Endothelial cell of umbilical vein (primary cell): ENCODE measurements at places on chromosomes 3 and 15. TPM values are rescaled to one million over a fixed set of nuclear protein-coding genes. Genes with fewer than 3 reads are reported as not detected.

DNA sequence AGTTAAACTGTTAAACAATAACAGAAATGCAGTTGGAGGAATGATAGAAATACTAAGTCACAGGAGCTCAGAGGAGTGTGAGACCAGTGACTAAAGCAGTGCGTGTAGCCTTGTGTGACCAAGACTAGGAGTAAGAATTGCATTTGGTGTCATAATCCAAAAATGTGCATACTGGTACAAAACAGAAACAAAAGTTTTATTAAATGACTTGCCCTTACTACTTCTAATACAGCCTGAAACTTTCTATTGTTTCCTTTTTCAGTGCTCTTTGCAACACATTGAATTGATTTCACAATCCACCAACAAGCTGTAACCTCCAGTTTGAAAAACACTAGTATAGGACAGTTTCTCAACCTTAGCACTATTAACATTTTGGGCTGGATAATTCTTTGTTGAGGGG is 17.1 kb downstream of the SNX1 start:
- DNase-seq = no peak

- peak; percentile 84 for DNase-seq
These were observed at the start of gene IGF2BP2 for GRCh38 chr3:185825006-185825638. TSS of gene IGF2BP2 (minus strand) at chr3:185825042. CDS start at chr3:185824960, 82 bp downstream.

DNA sequence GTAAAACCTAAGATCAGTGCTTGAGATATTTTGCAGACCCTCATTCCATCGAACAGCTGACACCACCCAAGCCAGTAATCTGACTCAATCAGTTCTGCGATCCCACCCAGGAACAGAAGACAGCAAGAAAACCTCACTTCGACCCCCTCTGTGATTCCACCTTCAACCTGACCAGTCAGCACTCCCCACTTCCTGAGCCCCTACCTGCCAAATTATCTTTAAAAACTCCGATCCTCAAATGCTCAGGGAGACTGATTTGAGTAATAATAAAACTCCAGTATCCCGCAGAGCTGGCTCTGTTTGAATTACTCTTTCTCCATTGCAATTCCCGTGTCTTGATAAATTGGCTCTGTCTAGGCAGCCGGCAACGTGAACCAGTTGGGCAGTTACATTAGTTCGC is 25.7 kb upstream of the CLDN16 start:
- no peak for DNase-seq

DNA sequence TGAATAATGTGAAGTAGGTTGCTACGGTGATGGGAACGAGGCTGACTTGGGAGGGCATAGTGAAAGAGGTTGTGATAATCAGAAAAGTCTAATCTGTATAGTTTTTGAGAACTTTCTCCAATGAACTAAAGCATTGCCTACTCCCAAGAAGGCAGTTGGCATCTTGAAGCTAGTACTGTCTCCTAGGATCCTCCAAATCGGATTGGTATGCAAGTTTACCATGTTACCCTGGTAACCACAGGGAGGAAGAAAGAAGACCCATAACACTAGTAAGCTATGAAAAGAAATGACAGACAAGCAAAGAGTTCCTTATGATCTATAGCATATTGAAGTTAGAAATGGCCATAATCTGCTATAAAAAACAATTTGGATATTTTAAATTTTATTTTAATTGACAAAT is 127.2 kb upstream of the SYNPR start:
- DNase-seq = no peak

GRCh38 chr15:58517682-58518525 is 86.1 kb downstream of the LIPC start:
- no peak for DNase-seq

- DNase-seq = peak; percentile 71
These were observed 1.5 kb downstream of the SNRPN start for GRCh38 chr15:24956111-24956838.

GRCh38 chr15:33742306-33742705 is 226.0 kb upstream of the CHRM5 start:
- DNase-seq = no peak

DNA sequence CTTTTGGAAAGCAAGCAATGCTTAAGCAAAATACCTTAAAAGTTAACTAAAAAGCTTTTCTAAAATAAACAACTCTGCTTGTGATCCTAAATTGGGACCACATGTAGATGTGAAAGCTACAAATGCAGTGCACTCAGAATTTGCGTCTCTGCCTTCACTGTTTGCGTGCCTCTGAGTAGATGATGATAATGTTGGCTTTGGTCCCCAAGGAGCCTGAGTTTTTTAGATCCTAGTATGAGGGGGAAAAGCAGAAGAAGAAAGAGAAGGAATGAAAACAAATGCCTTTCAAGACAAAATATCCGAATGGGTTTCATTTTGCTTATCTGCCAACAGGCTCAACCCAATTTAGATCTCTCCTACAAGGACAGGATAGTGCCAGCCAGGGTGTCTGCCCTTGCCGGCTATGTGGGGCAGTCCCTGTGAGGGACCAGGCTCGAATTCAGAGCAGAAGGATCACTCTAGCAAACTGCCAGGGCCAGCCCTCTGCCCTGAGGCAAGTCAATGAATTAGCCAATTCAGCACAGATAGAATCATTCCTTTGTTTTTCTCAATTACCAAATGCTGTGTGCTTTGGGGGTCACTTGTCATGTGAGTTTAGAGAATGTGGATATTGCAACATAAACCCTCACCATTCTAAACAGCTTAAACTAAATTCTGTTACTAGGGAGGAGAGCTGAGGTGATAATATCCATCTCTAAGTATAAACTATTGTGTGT is 28.5 kb downstream of the SCG5 start:
- DNase-seq = no peak

DNA sequence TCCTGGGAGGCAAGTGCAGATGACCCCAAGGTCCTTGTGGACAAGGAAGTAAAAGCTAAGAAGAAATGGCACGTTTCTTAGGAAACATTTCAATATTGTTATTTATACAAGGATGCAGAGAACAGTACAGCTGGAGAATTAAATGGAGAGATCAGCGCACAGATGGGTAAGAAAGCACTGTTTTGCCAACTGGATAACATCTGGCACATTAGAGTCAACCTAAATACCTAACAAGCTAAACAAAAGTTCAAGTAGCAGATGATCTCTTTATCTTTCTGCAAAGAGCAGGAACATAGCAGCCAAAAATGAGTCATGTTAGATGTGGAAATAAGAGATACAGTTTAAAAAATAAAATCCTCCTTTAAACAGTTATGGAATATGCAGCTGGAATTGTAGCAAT is 15.7 kb upstream of the DPPA4 start:
- DNase-seq = no peak

DNA sequence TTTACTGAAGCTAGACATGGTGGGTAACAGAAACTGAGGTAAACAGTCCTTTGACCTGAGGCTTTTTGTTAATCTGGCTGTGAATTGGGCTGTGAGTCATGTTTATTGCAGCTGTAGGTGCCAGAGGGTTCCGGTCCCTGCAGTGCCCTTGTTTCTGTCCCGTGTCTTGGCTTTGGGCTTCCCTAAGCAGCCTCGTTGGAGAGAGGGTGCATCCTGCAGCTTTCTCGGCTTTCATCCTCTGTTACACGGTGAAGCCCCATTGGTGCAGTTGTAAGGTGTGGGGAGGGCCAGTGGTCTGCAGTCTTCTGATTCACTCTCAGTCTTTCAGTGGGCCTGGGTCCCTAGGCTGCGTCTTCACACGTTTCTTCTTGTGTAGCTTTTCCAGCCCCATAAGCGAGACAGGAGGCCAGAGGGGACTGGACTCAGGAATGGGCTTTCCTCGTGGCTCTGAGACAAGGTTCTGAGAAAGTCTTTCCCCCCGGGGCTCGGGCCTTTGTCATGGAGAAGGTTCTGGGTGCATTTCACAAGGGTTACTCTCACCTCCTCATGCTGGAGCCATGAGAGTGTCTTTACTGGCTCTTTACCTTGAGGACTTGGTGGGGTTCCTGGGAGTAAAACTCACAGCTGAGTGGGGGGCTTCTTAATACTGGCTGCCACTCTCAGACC is 33.1 kb downstream of the ASB7 start:
- DNase-seq = peak; percentile 25

DNA sequence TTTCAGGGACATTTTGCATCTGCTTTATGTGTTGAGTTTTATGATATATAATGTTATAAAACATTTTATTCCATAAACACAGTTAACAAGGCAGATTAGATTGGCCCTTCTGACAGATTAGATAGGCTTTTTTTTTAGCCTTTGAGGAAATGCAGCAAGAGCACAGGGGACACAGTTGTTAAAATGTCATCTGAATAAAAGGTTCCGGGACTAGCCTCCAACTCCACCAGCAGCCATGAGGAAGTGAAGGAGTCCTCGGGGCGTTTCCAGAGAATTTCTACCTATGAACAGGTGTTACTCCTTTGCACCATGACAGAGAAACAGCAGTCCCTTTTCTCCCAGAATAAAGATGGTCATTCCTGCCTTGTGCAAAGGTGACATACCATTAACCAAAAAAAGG is 167.8 kb upstream of the KBTBD8 start:
- no peak for DNase-seq

- DNase-seq = peak; percentile 37
These were observed 190.8 kb downstream of the XXYLT1 start for GRCh38 chr3:195080125-195080524.

DNA sequence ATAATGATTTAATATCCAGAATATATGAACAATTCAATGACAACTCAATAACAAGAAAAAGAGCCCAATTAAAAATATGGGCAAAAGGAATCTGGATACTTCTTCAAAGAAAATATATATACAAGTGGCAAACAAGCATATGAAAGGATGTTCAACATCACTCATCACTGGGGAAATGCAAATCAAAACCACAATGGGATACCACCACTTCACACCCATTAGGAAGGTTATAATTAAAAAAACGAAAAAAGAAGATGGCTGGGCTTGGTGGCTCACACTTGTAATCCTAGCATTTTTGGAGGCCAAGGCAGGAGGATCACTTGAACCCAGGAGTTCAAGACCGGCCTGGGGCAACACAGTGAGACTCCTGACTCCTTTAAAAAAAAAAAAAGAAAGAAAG is 4.1 kb downstream of the CCDC12 start:
- DNase-seq = no peak

DNA sequence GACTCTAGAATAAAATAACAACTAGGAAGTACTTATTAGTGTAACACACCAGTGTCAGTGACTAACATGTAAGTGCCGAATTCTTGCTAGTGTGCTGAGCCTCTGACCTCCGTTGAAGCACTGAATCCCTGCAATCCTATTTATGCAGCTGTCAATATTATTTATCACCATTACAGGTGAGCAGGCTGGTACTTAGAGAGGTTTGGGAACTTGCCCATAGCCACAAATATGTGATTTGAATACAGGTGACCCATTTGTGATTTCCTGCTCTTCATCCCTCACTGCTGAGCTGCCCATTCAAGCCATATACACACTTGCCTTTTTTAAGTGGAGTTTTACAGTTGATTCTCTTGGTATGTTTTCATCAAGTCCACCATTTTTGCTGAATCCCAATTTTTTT is 12.2 kb downstream of the EIF4E3 start:
- DNase-seq = no peak

GRCh38 chr3:161939918-161940620 is 443.5 kb downstream of the OTOL1 start:
- no peak for DNase-seq

GRCh38 chr15:58329781-58330671 is 101.8 kb upstream of the LIPC start:
- DNase-seq = no peak

Gene MESP2
- total RNA-seq = 0.42 TPM in 1 of 2 replicates, not detected in the other

Gene TTC21A
- 6.3 and 7.8 TPM in 2 replicates for total RNA-seq

Gene RARB
- total RNA-seq = 19.3 and 23.4 TPM in 2 replicates

Gene CCDC33
- not detected in 2 replicates for total RNA-seq

Gene GOLGA8G
- total RNA-seq = not detected in 2 replicates

Gene C3orf20
- not detected in 2 replicates for total RNA-seq

Gene TEX9
- total RNA-seq = 1.7 and 2.5 TPM in 2 replicates

Gene STRIT1
- total RNA-seq = not detected in 2 replicates

Gene GABRR3
- total RNA-seq = not detected in 2 replicates
